GM20000 (cell line): ENCODE measurements at places on chromosomes 2 and 18.

- DNase-seq: no peak
Measured at GRCh38 chr2:164764474-164764873, 77.1 kb downstream of the COBLL1 start.

- no peak for DNase-seq
Measured at GRCh38 chr2:169895294-169895985, 68.2 kb downstream of the UBR3 start.

GRCh38 chr2:234723400-234723799 lies 226.5 kb upstream of the ARL4C start:
- DNase-seq: no peak

GRCh38 chr18:24031916-24032315 lies 17.4 kb downstream of the TTC39C start:
- DNase-seq: no peak

DNA sequence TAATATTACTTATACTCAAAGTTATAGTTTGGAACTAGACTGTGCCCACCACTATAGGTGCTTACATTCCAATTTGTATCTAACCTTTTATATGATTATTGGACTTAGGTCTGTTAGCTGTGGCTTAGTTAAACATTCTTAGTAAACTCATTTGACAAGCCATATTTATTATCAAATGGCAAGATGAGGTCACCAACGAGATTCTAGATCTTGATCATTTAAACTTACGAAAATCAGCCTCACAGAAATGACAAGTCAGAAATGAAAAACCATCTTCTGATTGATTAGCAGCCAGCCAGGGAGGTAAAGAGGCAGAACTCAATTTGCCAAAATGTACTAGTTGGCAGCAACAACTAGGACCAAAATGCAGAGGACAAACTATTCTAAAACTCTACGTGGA lies 100.4 kb upstream of the STK17B start:
- DNase-seq: no peak

DNA sequence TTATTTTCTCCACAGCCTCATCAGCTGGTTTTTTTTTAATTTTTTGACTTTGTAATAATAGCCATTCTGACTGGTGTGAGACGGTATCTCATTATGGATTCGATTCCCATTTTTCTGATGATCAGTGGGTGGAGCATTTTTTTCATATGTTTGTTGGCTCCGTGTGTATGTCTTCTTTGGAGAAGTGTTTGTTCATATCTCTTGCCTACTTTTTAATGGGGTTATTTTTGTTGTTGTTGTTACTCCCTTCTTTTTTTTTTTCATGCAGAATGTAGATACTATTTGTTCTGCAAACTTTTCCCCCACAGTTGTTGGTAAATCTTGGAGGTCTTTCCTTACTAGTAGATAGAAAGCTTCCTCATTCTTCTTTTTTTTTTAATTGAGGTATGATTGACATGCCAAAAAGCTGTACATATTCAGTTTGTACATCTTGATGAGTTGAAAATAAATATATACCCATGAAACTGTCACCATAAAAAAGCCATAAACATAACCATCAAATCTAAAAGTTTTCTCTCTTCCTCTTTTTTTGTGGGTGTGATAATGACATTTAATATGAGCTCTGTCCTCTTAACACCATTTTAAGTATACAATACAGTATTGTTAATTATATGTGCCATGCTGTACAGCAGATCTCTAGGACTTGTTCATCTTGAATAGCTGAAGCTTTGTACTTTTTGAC lies 21.8 kb upstream of the NT5DC4 start:
- DNase-seq: no peak

- DNase-seq: no peak
Measured at GRCh38 chr2:103448495-103448894, 686.7 kb downstream of the TMEM182 start.
